ENCODE measurements at places on chromosomes 16 and 17.
A peak's percentile ranks its signal among the peaks of the same experiment; 100 is the strongest.

DNA sequence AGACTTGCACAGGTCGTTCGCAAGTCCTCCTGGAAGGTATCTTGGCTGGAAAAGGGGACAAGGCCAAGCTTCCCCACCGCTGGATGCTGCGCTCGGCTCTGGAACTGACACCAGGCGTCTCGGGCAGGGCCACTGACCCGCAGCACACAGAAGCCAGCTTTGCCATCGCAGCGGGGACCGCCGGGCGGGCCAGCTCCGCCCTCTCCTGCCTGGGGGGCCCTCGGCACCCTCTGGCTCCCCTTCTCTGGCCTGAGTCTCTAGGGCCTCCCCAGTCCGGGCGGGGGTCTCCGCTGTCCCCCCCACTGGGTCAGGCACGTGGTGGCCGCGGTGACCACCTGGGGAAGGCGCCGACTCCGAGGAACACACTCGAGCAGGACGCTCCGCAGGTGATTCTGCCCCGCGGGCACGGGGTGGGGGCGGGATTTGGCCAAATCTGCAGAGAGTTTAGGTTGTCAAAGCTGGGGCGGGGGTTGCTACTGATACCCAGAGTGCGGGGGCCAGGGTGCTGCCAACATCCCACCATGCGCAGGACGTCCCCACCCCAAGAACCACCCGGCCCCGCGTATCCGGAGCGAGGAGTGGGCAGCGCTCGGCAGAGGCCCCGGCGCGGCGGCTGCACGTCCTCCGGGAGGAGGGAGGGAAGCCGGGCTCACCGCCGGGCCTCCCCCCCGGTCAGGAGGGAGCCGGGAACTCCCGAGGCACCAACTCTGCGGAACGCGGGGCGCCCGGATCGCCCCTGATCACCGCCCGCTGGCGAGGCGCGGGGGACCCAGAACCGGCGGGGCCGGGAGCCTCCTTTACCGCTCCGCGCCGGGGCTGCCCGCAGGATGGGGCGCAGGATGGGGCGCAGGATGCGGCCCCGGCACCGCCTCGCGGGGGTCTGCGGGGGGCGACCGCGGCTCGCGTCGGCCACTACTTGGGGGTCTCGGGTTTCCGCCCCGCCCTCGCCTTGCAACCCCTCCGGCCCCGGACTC, 744 bp upstream of the METRNL start:
- DNase-seq = no peak

DNA sequence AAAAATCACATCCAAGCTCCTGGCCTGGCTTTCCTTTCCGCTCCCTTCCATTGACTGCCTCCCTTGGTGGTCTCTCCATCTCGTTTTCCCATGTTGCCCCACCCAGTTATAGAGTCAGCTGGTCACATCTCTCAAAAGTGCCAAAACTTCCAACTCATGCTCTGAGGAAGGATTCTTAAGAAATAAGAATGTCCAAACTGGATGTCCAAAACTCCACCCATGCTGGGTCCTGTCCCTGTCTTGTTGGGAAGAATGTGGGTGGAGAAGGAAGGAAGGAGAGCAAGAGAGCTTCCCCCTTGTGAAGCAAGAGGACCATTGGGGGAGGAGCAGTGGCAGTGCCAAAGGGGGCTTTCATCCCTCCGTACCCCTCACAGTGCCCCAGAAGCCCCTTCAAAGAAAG, 44.6 kb upstream of the MAP3K14 start:
- DNase-seq = no peak

DNA sequence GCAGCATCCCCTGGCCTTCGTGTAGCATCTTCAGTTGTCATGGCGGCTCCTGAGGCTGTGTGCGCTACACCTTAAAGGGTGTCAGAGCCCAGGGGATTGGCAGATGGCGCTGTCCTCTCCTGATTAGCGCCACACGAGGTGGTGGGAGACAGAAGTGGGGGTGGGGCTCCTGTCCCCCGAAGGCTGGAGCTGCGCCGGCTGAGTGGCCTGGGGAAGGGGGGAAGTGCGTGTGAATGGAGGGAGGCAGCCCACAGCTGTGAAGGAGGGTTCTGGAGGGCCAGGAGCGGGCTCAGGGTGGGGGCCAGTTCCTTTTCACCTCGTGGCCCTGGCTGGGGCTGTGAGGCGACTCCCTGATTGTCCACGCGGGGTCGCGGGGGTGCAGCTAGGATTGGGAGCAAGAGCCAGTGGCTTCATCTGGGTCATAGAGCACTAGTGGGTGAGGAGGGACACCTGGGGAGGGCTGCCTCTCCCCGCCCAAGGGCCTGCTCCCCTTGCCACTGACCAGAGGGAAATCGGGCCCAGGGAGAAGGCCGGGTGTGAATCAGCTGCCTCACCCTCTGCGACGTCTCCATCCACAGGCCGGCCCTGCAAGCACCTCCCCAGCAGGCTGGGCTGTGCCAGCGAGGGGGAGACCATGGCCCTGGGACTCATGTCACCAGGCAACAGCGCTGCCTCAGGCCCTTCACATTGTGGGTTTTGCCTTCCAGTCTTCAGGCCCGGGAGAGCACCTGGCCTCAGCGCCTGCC, 14.1 kb downstream of the BAHCC1 start:
- DNase-seq = no peak

DNA sequence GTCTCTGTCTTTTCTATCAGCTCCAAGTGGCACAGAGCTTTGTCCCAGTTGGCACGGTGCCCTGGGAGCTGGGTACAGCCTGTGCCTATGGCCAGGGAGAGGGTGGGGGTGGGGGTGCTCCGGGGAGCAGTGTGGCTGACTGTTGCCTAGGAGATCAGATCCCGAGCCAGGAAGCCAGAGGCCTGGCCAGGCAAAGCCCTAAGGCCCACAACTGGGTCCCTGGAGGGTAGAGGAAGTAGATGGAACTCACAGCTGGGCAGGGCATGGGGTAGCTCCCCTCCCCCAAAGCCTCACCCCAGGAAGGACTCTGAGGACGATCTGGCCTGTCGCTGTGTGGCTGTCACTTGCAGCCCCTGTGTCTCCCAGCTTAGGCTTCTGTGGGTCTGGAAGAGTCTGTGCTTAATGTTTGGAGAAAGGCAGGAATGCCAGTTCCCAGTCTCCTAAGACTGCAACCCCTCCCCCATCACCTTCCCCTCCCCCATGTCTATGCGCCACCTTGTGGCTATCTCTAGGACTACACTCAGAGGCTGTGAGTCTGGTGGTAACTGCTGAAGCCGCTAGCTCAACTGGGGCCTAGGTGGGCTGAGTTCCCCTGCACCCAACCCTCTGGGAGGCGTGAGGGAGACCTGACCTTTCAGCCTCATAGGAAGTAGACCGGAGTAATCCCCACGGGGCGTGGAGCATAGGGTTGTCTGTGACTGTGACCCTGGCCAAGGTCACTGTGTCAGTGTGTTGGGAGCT, 12.6 kb downstream of the THRA start:
- DNase-seq = peak; percentile 69

GRCh38 chr16:21656795-21657768, 4.7 kb upstream of the IGSF6 start:
- no peak for DNase-seq

DNA sequence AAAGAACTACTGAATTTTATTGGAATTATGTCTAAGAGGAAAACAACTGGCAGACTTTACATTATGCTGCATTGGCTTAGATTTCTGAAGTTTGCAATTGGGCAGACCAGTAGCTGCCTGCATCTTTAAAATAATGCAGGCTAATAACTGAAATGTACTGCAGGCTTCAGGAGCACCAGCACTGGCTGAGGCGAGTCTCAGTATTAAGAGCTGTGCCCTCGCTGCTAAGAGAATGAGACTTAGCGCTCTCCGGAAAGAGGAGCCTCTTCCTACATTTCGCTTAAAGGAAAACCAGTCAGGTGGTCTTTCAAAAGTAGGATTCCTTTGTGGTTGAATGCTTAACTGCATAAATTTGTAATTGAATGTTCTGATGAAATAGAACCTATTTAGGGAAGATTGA, 885 bp downstream of the CNTNAP4 start:
- DNase-seq = no peak

All from LNCaP clone FGC (cell line).